Activated T-cell treated with anti-CD3 and anti-CD28 coated beads, Interleukin-2, amount 50 U/mL, for 1 hour (primary cell): ENCODE measurements at places on chromosomes 11 and 22.

DNA sequence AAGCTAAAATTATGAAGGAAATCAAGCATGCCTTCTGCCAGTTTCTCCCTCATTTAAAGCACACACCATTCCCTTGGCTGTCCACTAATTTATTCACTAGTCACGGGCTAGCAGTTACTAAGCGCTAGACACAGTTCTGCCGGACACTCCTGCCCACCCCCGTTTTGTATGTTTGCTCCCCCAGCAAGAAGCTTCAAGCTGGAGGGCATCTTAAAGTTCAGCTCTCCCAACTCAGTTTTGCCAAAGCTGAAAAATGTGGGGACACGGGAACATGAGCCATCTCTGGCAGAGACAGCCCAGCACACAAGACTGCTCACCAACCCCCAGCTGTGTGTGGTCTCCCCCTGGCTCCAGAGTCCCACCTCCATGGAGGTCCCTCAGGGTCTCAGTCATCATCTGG, 263.6 kb downstream of the BRD1 start:
- DNase-seq = no peak

GRCh38 chr22:46598737-46599424, 21.3 kb upstream of the GRAMD4 start:
- no peak for DNase-seq

DNA sequence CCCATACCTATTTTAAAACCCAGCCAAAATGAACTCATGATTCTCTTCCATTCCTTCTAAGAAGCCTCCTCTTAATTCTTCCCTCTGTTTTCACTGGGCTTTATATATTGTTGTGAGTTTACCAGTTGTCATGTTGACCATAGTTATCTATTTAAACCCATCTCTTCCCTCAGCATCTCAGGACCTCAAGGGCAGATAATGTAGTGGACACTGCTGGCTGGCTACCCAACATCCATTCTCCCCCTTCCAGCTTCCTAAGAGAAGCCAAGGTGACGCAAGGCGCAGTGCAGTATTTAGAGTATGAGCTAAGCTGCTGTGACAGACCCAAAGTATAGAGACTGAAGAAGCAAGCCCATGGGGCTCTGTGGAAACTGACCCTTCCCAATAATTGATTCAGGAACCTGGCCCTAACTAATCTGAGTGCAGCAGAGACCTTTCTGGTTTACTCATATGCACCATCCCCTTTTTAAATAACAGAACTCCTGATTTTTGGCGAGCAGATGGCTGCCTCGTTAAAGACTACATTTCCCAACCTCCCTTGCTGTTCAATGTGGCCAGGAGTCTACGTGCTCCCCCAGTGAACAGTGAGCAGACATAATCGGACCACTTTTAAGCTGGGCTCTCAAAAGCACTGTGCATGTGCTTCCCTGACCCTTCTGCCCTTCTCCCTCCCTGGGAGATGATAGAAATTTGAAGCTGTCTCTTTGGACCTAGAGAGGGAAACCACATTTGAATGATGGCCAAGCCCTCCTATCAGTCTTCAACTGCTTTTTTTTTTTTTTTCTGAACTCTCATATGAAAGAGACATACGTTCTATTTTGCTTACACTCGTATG, 28.1 kb upstream of the CREB3L1 start:
- DNase-seq = no peak

DNA sequence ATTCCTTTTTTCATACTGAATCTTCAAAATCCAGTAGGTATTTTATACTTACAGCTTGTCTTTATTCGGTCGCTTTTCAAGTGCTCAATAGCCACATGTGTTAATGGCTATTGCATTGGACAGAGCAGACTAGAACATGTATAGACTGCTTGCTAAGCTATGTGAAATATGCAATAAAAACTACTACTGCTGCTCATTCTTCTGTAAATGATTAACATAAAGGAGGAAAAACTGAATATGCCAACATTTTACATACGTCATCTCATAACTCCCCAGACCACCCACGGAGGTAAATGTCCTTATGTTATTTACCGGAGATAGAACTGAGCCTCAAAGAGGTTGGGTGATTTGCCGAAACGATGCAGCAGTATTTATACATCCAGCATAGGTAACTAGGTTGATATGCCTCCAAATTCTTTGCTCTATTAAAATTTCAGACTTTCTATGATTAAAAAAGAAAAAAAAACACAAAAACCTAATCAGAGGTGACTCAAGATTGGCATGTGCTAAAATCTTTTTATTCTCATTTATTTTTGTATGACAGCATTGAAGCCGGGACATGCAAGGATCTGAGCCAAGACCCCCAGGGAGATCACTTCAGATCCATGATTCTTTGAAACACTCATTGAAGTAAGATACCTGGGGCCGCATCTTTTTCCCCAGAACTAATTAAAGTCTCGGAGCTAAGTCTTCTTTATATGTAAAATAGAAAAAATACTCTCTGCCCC, 78.5 kb upstream of the OR5AK2 start:
- no peak for DNase-seq

GRCh38 chr22:27985323-27986275, 66.5 kb upstream of the PITPNB start:
- DNase-seq = no peak

GRCh38 chr11:89176938-89177337, 737 bp upstream of the TYR start:
- no peak for DNase-seq

GRCh38 chr22:26561756-26562417, 28.0 kb downstream of the TPST2 start:
- no peak for DNase-seq

- peak; percentile 97 for DNase-seq
These were observed 11.6 kb upstream of the RNH1 start for GRCh38 chr11:518463-519202.

DNA sequence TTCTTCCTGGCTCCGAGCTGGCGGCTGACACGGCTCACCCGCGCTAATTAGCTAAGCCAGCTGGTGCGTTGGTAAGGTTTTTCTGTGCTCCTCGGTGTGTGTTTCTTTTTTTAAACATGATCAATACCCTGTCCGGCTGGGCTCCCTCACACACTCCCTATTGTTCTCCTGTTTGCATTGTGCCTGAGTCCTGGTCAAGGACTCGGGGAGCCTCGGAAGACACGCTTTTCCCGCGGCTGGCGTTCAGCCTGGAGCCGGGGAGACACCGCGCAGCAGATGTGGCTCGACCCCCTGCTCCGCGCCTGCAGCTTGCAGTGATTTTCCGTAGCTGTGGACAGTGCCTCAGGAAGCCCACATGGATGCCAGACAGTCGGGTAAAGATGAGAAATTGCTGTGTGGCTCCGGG, 454.9 kb upstream of the CADM1 start:
- no peak for DNase-seq
